Tongue (tissue), 3 donors: ENCODE measurements at places on chromosomes 7 and 10.
A peak's percentile ranks its signal among the peaks of the same experiment; 100 is the strongest.

- no peak for DNase-seq
Observed at GRCh38 chr7:29167721-29168120, 21.4 kb upstream of the CPVL start.

GRCh38 chr10:95178797-95179196 is 15.2 kb upstream of the ACSM6 start:
- no peak for DNase-seq

- DNase-seq: peak; percentile 2
Observed at GRCh38 chr10:62899311-62899710, 83.1 kb upstream of the EGR2 start.

DNA sequence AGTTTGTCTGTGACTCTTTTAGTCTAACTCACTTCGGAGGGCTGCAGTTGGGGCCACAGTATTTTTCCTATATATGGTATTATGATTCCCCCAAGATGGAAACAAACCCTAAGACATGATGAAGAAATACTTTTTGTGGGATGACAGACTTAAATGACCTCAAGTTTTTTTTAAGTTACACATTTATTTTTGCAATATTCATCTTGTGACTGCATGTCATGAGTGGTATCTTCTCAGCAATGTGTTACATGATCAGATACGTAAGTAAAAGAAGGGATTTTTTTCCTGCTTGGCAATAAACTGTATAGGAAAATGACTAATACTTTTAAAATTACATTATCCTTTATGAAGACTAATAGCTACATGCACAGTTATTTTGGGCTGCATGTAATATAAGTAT is 57.8 kb downstream of the OR13A1 start:
- no peak for DNase-seq

DNA sequence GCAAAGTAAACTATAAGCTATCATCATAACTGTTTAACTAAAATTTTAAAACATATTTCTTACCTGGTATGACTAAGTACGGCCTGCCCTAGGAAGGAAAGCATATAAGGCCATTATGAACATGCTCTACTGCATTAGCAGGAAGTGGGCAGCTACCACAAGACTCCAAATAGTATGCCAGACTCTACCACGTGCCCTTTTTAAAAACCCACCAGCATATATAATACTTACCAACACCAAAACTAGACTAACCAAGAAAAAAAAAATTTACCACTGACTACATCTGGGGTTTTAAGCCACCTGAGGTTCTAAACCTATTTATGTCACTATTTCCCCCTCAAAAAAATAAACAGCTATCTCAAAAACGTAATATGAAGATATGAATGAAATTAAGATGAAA is 30.1 kb downstream of the NUDCD3 start:
- no peak for DNase-seq

DNA sequence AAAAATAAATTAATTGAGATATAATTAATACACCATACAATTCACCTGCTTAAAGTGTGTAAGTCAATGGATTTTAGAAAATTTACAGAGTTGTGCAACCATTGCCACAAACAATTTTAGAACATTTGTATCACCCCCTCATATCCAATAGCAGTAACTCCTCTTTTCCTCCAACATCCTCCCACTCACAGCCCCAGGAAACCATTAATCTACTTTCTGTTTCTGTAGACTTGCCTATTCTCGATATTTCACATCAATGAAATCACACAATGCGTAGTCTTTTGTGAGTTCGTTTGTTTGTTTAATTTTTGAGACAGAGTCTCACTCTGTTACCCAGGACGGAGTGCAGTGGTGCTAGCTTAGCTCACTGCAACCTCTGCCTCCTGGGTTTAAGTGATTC is 13.7 kb upstream of the HERC4 start:
- no peak for DNase-seq

DNA sequence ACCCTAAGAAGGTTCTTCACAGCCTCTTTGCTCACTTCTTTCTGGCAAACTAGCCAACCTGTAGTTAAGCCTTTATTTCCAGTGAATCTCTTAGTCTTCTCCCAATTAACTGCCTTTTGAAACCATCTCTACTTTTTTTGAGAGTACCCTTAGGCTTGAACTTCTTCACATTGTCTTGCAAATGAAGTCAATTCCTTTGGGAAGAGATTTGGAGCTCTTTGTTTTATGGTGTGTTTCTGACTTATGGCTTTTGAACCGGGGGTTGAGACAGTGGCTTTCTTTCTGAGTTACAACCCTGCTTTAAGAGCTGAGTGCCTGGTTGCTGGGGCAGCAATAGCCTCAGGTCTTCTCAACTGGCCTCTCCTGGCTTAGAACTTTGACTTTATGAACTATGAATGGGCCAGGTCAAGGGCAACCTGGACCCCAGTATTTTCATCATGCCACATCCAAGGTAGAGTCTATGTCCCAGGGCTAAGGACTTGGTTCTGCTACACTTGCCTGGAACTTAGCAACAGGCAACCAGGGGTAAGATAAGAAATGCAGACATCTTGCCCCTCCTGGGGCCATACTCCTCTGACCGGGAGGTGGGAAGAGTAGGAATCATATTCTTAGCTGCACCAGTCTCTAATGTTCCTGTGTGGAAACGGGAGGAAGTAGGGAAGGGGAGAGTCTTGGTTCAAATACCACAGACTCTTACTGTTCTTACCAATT is 53.0 kb downstream of the SP4 start:
- DNase-seq: no peak

DNA sequence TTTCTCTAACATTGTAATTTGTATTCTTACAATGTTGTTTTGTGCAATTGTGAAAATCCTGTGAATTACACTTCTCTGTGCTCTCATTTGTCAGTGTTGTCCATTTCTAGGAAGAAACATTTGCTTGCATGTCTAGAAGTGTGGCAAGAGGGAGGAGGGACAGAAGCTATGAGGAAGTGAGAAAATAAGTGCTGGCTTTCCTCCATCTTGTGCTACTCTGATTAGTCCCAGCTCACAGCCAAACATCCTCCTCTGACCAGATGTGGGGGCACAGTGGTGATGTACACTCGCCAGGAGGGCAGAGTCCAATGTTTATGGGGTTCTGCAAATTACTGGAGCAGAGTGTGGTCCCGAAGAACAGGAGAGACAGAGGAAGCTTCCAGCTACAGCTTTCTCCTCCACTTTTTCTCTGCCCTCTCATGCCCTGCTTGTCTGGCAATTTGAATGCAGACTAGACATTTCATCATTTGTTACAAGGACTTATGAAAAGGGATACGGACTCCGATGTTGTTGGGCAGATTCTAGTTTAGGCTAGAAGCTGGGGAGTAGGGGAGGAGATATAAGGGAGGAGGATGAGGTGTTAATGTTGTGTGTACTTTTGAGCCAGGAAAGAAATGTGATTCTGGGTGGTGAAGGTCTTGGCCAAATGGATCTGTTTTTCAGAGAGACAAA is 131.0 kb upstream of the C1GALT1 start:
- DNase-seq: peak; percentile 5

- no peak for DNase-seq
Observed at GRCh38 chr7:141439164-141439563, 112.0 kb upstream of the AGK start.

DNA sequence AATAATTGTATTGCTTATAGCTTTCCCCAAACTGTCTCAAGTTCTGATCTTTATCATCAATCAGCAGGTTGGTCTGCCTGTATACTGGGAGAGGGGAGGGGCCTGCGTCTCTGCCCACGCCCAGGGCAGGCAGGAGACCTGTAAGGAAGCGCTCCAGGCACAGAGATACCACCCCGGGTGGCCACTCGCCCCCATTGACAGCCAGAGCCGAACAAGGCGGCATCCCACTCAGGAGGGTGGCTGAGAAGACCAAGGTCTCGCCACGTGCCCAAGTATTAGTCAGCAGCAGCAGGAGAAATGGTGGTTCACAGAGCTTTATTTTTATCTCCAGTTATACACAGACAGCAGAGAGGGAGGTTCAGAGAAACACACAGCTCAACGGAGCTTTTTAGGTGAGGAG is 7.2 kb downstream of the STK32C start:
- DNase-seq: no peak

DNA sequence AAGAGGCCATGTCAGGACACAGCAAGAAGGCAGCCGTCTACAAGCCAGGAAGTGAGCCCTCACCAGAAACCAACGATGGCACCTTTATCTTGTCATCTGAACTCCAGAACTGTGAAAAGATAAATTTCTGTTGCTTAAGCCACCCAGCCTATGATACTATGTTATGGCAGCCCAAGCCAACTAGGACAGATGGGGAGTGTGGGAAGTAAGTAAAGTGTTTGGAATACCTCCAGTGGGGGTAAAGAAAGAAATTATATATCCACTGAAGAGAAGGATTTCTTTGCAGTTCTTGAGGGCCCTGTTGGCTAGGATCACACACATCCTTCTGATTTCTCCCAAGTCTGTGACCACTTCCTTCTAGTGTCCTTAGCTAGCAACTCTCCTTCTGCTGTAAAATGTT is 384.4 kb downstream of the TNS3 start:
- no peak for DNase-seq

DNA sequence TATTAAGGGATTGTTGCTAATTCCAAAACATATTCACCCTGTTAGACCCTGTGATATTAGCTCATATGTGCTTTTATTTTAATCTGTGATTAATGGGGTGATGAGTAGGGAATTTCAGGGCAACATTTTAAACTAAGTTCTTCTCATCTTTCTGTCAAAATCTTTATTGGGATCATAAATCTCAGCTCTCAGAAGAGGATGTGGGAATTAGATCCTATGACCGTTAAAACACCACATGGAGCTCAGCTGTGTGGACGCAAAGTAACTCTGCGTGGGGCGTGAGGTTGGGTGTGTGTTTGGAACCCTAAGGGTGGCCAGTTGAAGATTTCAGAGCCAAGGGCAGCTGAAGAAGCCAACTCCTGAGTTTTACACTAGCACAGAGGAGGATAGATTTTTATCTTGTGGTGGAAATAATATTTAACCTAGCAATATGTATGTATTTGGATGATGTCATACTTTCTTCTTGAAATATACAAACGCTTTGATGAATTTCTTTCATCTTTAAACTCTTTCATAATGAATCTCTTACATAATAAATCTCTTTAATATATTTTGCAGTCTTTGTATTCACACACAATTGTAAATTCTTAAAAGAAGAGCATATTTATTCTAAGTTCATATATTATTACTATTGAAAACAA is 64.4 kb downstream of the EPDR1 start:
- no peak for DNase-seq

DNA sequence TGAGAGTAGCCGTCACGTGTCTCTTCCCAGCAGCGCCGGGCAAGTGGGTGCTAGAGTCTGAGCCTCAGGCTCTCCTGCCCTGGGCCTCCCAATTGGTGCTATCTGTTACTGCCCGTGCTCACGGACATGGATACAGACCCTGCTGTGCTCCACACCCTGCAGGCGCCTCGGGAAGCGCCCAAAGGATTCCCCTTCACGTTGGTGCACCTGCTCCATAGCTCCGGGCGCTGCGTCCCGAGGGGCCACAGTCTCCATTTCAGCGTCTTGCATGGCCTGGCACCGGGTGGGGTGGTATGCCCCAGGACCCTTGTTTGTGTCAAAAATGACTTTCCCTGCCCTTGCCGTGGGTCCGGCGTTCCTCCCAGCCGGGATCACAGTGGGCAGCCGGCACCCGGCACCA is 13.8 kb upstream of the ZNF212 start:
- no peak for DNase-seq

GRCh38 chr7:1536455-1536742 is 5.9 kb downstream of the MAFK start:
- no peak for DNase-seq

DNA sequence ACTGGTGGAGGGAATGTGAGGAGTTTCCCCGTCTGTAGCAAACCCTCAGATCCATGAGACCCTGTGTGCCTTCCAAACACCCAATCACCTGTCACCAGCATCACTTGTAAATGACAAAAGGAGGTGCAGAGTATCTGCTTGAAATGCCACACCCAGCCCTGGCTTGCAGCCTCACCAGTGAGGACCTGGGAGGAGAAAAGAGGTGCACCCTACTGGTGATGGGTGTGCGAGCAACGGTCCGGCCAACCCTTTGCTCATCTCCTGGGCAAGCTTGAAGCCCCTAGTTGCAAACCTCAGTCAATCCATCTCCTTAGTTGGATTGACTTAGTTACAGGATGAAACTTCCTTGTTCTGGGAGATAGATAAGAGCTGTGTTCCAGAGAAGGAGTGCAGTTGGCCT is 62.4 kb upstream of the WAPL start:
- DNase-seq: no peak

- no peak for DNase-seq
Observed at GRCh38 chr7:30348083-30348560, 63.7 kb downstream of the ZNRF2 start.

- no peak for DNase-seq
Observed at GRCh38 chr7:22662556-22663356, 64.2 kb upstream of the IL6 start.

- no peak for DNase-seq
Observed at GRCh38 chr10:31118556-31118955, 86.9 kb upstream of the ZNF438 start.

- peak; percentile 70 for DNase-seq
Observed at GRCh38 chr10:14306190-14306589, 24.5 kb downstream of the FRMD4A start.

DNA sequence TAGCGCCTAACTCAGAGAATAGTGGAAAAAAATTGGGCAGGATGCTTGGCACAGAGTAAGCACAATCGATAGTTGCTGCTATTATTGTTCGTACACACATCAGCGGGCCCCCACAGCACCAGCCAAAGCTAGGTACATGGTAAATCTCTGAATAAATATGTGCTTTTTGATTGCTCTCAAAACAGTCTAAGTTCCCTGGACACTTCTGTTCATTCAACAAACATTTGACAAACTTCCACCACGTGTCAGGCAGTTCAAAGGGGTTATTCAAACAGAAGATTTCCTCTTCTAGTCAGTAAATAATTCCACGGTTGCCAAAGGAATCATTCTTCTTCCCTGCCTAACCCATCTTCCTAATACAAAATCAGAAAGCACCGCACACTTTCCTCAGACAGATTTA is 150.8 kb downstream of the DGKI start:
- DNase-seq: no peak

- DNase-seq: no peak
Observed at GRCh38 chr7:21920936-21921335, 24.8 kb downstream of the CDCA7L start.

DNA sequence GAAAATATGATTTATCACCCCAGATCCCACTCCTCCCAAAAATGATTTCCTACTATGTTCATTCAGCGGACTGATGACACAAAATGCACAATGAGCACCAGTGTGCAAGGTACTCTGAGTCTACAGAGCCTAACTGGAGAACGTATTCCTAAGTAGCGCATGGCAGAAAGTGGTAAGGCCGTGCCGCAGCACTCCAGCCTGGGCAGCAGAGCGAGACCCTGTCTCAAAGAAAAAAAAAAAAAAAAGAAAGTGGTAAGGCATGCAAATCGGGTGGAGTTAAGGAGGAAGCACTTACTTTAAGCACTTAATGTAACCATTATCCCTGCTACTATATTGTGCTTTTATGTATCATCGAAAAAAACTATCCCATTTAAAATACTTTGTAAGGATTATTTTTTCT is 25.5 kb downstream of the CYP51A1 start:
- DNase-seq: no peak

- no peak for DNase-seq
Observed at GRCh38 chr10:21944727-21945386, 58.7 kb downstream of the DNAJC1 start.

DNA sequence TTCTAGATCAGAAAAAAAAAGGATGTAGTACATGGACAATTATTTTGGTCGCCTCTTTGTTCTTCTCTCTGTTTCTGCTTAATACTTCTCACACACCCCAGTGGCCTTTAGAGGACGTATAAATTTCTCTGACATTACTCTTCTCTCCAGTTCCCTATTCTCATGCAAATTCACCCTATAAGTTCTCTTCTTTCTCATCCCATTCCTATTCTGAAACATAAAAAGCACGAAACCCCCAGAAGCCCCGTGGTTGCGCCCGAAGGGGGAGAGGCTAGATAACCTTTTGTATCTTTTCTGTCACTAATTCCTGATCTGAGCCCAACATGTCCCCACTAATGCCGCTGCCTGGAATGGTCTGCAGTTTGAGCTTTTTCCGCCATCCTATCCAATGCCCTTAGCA is 136.9 kb downstream of the SKIDA1 start:
- no peak for DNase-seq
